CD14-positive monocyte (primary cell): ENCODE measurements at places on chromosomes 6 and 20. TPM values are rescaled to one million over a fixed set of nuclear protein-coding genes. Genes with fewer than 3 reads are reported as not detected.

DNA sequence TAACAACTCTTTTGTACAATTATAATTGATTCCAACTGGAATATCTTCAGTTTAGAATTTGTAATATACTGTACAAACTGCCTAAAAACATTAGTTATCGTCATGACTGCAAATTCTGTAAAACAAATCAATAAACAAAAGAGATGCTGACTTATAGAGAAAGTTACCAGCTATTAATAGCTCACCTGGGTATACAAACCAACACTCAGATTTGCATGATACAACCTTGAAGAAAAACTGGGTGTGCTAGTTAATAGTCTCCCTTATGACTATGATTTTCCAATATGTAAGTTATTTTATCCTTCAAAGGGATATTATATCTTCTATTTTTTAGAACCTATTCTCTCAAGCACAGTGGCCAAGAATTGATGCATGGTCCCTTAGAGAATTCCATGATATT is 698.5 kb downstream of the FRK start:
- no peaks in the 10 kb centered on the region for H3K36me3 ChIP-seq
- H3K27me3 ChIP-seq: no peaks in the 10 kb centered on the region
- no peak overlapping the region for H3K27ac ChIP-seq
- H3K4me1 ChIP-seq: no peaks in the 10 kb centered on the region
- no peak for DNase-seq

The SLX4IP gene
- polyA plus RNA-seq: 0.76 TPM

GRCh38 chr20:1994627-1995026 is 769 bp upstream of the PDYN start:
- no peak for DNase-seq
- no peaks in the 10 kb centered on the region for H3K36me3 ChIP-seq
- peaks cover 12% of the 10 kb centered on the region for H3K27me3 ChIP-seq
- no peaks in the 10 kb centered on the region for H3K4me1 ChIP-seq
- no peak overlapping the region for H3K4me3 ChIP-seq

DNA sequence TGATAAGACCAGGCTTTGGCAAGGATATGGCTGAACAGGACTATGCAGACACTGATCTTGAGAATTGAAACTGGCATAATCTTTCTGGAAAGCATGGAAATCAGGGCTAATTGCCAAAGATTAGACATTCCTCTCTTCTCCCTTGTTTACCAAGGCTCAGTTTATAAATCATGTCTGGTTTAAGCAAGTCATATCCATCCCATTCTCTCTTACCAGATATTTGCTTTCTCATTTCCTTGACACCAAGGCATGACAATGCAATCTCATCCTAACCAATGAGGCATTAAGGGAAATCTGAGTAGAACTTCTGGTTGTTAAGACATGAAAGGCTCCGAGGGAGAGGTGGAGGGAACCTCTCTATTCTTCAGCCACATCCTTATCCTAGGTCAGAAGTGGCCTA is 110.3 kb upstream of the CEP85L start:
- DNase-seq: peak; percentile 73
- H3K4me3 ChIP-seq: no peak overlapping the region
- no peaks in the 10 kb centered on the region for H3K36me3 ChIP-seq
- H3K27me3 ChIP-seq: no peaks in the 10 kb centered on the region
- peaks cover 98% of the 10 kb centered on the region for H3K4me1 ChIP-seq

- DNase-seq: no peak
- H3K27ac ChIP-seq: no peak overlapping the region
- no peaks in the 10 kb centered on the region for H3K27me3 ChIP-seq
- no peaks in the 10 kb centered on the region for H3K4me1 ChIP-seq
- no peak overlapping the region for H3K4me3 ChIP-seq
Observed at GRCh38 chr20:45085289-45085688, 15.6 kb downstream of the KCNS1 start.

The RNF182 gene
- not detected for polyA plus RNA-seq

DNA sequence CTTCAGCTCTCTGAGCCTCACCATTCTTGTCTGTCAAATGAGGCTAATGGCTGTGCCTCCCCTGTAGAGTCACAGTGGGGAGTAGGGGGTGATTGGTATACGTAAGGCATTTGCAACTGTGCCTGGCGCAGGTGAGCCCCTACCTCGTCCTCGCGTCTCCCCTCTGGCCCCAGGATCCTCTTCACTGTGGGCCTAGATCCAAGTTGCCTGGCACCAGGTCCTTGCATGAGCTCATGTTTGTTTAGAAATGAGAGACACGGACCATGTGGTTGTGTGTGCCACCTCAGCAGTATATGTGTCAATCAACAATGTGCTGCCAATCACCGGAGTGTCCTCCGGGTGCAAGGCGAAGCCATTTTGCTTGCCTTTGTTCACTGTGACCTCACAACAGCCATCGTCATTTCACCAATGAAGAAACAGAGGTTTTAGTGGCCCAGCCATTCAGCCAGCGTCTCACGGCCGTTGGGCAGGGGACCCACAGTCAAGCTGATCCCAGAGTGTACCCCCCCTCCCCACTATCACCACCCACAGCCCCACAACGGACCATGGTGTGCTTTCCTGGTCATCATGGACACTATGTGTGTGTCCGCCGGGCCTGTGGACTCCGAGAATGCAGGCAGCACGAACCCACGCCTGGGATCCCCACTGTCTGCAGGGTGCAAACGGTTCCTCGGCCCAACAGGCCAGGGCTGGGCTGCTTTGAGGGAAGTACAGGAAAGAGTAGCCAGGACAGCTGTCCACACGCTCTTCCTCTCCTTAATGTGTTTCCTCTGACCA is 35.9 kb upstream of the STX16 start:
- no peaks in the 10 kb centered on the region for H3K4me1 ChIP-seq
- no peak overlapping the region for H3K27ac ChIP-seq
- no peaks in the 10 kb centered on the region for H3K36me3 ChIP-seq

DNA sequence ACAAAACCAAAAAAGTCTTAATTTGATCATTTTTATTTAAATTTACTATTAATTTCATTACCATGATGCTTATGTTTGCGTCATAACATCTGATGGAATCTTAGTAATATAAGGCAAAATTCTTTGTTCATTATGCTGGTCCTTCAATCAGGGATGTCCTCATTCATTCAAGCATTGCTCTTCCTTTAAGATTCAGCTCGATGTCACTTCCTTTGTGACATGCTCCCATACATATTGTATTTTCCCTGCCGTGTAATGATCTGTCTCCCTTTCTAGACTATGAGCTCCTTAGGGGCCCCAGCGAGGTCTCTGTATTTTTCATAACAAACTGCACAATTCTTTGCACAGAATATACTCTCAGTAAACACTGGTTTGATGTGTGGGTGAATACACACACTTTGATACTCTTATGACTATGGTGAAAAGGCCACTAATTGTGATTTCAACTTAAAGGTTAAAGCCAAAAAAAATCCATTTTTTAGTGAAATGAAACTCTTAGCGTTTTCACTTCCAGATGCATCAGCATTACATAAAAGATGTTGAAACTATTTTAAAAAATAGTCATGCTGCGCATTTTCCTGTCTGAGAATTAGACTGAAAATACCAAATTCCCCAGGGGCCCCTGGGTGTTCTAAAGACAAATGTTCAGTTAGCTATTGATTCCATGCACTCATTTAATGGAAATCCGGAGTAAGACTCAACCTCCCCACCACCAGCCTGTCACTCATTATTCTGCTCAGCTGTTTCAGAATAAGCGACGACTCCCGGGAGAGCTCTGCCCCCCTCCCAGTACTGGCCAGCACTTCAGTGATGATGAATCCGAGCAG is 169.7 kb downstream of the ATXN1 start:
- peak overlapping the region; percentile 84 for H3K27ac ChIP-seq
- peak; percentile 58 for DNase-seq
- peak overlapping the region; percentile 29 for H3K4me3 ChIP-seq

DNA sequence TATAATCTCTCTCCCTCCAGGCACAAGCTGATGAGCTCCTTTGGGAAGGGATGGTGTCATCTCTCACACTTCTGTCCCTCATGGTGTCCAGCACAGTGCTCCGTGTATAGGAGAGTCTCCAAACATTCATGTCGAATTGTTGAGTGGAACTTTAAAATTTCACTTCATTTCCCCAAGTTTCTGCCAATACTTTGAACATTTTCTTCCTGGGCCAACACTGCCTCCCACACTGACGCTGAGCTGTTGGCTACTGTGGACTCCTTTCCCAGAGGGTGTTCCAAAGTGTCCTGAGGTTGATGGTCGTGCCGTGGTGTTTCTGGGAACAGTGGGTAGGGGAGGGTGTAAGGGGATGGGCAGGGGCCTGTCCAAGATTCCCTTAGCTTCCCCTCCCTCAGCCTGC is 122.7 kb downstream of the TIAM2 start:
- H3K4me3 ChIP-seq: no peak overlapping the region
- no peaks in the 10 kb centered on the region for H3K36me3 ChIP-seq
- no peaks in the 10 kb centered on the region for H3K27me3 ChIP-seq
- no peak for DNase-seq
- no peak overlapping the region for H3K27ac ChIP-seq

- DNase-seq: no peak
- peaks cover 56% of the 10 kb centered on the region for H3K4me1 ChIP-seq
- H3K36me3 ChIP-seq: peaks cover 14% of the 10 kb centered on the region
- H3K27ac ChIP-seq: no peak overlapping the region
Observed at GRCh38 chr20:23627501-23627900, 10.3 kb downstream of the CST3 start.

The MEI4 gene
- polyA plus RNA-seq: not detected

DNA sequence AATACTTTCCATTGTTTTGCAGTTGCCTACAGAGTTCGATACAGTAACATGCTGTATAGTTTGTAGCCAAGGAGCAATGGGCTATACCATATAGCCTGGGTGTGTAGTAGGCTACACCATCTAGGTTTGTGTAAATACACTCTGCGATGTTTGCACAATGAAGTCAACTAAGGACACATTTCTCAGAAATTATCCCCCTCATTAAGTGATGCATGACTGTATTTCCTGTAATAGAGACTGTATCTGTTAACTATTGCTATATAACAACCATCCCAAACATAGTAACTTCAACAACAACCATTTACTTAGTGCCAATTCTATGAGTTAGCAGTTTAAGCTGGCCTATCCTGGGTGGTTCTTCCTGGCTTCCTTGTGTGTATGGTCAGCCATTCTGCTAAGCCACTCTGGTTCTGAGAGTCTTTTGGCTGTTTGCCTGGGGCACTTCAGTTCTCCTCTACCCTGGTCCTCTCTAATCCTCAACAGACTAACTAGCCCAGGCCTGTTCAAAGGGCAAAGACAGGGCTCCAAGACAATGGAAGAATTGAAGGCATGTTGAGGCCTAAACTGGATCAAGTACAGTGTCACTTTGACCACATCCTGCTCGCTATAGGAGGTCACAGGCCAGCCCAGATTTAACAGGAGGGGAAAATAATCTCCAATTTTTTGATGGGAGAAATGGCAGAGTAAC is 124.0 kb downstream of the PLCB1 start:
- H3K27me3 ChIP-seq: no peaks in the 10 kb centered on the region
- H3K36me3 ChIP-seq: no peaks in the 10 kb centered on the region
- peaks cover 6% of the 10 kb centered on the region for H3K4me1 ChIP-seq
- H3K4me3 ChIP-seq: no peak overlapping the region
- H3K27ac ChIP-seq: no peak overlapping the region
- DNase-seq: no peak
